ENCODE measurements at places on chromosomes 6 and 20. TPM values are rescaled to one million over a fixed set of nuclear protein-coding genes. Genes with fewer than 3 reads are reported as not detected.

- no peak for DNase-seq
Measured at GRCh38 chr6:102742028-102742427, 1348.5 kb downstream of the GRIK2 start.

DNA sequence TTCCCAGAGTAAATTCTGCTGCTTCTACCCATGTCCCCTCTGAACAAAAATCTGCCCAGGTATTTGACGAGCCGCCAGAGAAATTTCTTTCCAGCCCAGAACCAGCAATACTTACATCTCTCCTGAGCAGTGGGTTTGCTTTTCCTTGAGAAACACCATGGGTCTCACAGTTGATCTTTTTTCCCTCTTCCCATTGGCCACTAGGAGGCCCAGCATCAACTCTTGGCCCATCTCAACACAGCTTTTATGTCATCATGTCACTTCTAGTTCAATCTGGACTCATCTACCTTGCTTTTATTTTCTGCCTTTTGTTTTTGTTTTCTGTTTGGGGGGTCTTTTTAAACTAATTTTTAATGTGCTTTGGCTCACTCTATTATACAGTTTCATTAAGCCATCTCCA is 18.8 kb downstream of the MAFB start:
- DNase-seq, result no peak

- DNase-seq, result no peak
Measured at GRCh38 chr6:16049168-16049567, 79.7 kb upstream of the MYLIP start.

DNA sequence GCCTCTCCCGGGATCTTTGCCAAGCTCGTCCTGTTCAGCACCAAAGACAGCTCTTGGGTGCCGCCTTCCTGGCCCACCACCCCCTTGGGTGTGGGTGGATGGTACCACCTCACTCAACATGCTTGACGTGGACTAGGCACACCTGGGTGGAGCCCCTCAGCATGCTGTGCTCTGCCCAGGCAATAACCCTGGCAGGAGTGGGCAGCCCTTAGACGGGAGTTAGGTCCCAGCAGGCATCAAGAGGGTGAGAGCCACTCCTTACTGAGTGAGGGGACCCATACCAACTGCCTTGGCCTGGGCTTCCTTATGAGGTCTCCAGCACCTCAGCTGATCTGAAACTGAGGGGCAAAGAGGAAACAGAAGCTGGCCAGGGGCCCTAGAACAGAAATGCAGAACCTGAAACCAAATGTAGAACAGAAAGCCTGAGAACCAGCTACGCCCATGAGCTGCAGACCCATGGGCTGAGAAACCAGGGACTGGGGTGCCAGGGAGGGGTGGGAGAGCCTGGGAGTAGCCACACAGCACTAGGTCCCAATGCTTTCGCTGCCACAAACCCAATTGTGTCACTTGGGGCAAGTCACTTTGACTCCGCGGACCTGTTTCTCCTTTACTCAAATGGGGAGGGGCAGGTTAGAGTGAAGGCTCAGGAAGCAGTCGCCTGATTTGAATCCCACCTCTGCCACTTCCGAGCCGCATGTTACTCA is 2.0 kb downstream of the FGD2 start:
- no peak for DNase-seq

- DNase-seq, result no peak
Measured at GRCh38 chr6:46352541-46353268, 138.5 kb downstream of the RCAN2 start.

GRCh38 chr20:15814360-15814759 is 758.9 kb downstream of the KIF16B start:
- DNase-seq, result no peak

DNA sequence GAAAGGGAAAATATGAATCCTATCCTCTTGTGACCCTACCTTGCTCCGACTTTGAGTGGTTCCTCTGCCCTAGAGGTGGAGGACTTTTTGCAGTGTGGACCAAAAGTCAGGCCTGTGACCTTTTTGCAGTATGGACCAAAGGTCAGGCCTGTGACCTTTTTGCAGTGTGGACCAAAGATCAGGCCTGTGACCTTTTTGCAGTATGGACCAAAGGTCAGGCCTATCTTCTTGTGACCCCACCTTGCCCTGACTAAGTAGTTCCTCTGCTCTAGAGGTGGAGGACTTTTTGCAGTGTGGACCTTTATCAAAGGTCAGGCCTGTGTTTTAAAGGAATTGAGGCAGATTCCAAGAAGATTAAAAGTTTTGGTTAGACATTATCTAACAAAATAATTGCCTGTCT is 10.9 kb upstream of the ERVFRD-1 start:
- no peak for DNase-seq

- DNase-seq, result peak; percentile 43
Measured at GRCh38 chr6:42028234-42029061, 21.9 kb upstream of the TAF8 start.

DNA sequence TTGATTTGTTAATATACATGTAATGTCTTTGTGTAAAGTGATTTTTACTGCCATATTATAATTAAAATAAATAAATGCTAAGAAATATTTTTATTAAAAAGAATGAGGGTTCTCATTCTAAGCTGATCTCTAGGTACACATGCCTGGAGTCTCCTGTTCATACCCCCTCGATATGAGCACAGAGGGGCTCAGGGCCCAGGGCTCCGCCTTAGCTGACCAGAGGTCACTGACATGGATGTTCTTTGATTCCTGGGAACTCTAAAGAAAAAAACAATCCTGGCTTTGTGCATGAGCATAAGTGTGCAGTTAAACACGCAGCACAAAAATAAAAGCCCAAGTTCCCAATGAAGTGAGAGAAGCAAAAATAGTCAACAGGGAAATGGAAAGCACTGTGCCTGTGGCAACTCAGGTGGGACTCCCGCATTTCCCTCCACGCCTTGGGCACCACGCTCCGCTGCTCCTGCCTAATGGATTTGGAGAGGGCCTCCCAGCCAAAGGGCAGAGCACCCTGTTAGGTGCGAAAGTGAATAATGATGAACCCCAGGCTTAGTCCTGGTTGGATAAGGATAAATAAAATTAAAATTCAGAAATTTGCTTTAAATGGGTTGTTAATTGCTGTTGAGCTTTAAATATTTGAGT is 33.3 kb upstream of the QKI start:
- DNase-seq, result no peak

DNA sequence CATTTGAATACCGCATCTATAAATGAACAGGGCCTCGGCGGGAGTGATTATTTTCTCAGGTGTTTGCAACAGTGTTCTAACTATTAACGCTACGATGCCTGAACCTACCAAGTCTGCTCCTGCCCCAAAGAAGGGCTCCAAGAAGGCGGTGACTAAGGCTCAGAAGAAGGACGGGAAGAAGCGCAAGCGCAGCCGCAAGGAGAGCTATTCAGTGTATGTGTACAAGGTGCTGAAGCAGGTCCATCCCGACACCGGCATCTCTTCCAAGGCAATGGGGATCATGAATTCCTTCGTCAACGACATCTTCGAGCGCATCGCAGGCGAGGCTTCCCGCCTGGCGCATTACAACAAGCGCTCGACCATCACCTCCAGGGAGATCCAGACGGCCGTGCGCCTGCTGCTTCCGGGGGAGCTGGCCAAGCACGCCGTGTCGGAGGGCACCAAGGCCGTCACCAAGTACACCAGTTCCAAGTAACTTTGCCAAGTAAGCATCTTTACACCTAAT is 70.9 kb downstream of the HFE start:
- DNase-seq, result no peak

- peak; percentile 36 for DNase-seq
Measured at GRCh38 chr20:62122654-62123449, 577 bp downstream of the LSM14B start.

- DNase-seq, result peak; percentile 92
Measured at GRCh38 chr6:150622941-150623874, 23.5 kb downstream of the PLEKHG1 start.

DNA sequence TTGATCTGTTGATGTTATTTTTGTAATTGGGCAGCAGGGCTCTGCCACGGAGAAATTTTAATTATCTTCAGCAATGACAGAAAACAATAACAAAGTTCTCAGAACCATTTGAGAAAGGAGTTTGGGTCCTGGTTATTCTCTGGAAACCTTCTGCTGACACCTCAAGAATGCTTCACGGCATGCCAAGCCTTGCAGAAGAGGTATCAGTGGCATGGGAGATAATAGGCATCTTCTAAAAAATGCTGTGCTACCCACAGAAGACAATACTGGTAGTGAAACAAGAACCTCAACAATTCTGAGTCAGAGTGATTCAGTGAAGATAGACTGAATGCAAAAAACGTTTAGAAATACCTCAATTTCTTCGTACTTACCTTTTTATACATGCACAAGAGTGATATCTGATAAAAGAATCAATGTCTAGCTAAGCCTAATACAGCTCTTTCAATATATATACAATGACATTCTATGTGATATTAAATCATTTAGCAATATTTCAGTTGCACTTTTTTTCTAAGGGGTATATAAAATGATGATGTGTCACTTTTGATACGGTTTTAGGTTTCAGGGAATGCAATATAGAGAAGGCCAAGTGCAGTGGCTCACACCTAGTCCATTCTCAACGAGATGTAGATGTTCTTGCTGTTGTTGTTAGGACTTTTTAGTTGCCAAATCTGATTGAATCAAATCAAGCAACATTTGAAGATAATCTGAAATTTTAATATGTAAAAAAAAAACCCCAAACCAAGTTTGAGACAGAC is 110.4 kb upstream of the COL21A1 start:
- no peak for DNase-seq

DNA sequence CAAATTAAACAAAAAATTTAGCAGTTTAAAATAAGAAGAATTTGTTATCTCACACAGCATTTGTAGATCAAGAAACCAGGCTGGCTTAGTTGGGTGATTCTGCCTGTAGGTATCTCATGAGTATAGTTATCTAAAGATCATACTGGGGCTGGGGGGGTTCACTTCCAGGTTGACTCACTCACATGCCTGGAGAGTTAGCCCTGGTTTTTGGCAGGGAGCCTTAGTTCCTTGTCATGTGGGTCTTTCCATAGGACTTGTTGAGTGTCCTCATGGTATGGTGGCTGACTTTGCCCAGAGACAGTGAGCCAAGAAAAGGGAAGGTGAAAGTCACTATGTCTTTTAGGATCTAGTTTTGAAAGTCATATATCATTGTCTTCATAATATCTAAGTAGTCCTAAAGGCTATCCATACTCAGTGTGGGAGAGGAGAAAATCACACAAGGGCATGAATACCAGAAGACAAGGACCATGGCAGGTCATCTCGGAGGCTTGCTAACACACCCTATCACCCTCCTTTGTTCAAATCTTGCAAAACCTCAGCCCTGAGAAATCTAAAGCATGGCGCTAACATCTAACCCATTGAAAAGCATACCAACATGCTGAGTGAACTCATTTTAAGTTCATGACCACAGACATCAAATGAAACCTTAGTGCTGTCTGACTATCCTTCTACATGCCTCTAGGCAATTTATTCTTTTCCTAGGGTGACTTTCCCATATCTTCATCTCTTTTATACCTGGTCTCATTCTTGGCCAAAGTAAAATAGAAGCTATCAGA is 39.2 kb downstream of the CYP24A1 start:
- DNase-seq, result no peak

GRCh38 chr6:20511852-20512251 is 22.4 kb upstream of the CDKAL1 start:
- no peak for DNase-seq

- DNase-seq, result no peak
Measured at GRCh38 chr6:111685058-111685457, 79.4 kb upstream of the TRAF3IP2 start.

DNA sequence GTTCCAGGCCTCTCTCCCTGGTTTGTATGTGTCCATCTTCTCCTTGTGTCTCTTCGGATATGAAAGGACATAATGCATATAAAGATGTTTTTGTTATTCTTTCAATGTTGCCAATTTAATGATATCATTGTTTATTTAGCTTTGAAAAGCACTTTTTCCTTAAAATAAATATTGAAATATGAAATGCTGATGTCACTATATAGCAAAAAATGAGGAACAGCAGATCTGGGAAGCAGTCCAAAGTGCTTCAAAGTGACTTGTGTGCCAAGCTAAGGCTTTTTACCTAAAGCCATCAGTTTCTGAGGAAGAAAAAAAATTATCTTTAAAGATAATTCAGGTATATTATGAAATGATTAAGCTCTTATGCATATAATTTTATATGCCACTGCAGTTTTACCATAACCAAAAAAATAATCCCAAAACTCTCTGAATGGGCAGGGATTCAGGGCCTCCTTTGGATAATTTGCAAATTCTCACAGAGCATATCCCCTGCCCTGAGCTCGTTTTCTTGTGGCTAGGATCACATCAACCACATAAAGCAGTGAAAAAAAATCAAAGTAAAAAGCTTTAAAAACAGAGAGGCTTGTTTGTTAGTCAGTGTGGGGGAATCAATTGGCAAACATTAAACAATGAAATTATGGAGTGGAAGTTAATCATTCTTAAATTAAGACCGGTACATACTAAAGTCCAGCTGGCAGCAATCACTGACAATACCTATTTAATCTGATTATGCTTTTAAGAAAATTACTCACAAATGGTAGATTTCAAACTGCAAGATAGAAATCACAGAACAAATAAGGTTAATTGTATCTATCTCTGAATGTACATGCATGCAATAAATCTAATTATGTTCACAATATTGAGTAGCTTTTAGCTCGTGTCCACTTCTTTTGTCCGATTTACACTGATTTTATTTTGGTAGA is 1027.9 kb upstream of the ADGRB3 start:
- DNase-seq, result peak; percentile 69

GRCh38 chr6:123655521-123656306 is 19.0 kb upstream of the TRDN start:
- no peak for DNase-seq

DNA sequence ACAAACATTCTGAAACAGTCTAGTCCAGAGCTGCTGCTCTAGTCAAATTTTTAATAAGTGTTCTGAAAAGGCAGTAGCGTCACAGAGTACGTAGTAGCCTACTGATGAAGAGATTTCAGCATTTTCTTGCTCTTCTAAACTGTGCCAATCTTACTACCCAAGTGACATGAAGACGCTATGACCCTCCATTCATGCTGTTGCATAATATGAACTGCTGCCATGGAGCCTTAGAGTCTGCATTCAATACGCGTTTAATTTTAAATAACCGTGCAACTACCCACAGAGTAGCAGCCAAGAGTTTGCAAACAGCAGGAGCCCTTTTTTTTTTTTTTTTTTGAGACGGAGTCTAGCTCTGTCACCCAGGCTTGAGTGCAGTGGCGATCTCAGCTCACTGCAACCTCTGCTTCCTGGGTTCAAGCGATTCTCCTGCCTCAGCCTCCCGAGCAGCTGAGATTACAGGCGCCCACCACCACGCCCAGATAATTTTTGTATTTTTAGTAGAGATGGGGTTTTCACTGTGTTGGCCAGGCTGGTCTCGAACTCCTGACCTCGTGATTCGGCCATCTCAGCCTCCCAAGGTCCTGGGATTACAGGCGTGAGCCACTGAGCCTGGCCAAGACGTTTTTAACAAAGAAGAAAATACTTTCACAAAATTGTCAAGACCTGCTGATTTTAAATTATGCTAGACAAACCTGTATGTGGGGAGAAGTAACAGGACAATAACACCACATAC is 44.3 kb downstream of the EZR start:
- no peak for DNase-seq

GRCh38 chr6:135451617-135452190 is 45.8 kb downstream of the AHI1 start:
- peak; percentile 64 for DNase-seq

- no peak for DNase-seq
Measured at GRCh38 chr6:8441452-8441851, 6.1 kb upstream of the SLC35B3 start.

GRCh38 chr6:134352786-134353480 is 35.0 kb upstream of the SGK1 start:
- DNase-seq, result peak; percentile 48

ADGRF4 gene
- total RNA-seq, result not detected

BTBD3 gene
- 41.6 TPM for total RNA-seq

MAP3K5 gene
- 3.3 TPM for total RNA-seq

HMGCLL1 gene
- not detected for total RNA-seq

PI16 gene
- total RNA-seq, result not detected

FAM209B gene
- not detected for total RNA-seq

VNN1 gene
- total RNA-seq, result under 0.01 TPM

NR2E1 gene
- total RNA-seq, result not detected

ACOT8 gene
- 35.3 TPM for total RNA-seq

SCUBE3 gene
- total RNA-seq, result 0.60 TPM
